ENCODE measurements at places on chromosomes 5 and 9.

DNA sequence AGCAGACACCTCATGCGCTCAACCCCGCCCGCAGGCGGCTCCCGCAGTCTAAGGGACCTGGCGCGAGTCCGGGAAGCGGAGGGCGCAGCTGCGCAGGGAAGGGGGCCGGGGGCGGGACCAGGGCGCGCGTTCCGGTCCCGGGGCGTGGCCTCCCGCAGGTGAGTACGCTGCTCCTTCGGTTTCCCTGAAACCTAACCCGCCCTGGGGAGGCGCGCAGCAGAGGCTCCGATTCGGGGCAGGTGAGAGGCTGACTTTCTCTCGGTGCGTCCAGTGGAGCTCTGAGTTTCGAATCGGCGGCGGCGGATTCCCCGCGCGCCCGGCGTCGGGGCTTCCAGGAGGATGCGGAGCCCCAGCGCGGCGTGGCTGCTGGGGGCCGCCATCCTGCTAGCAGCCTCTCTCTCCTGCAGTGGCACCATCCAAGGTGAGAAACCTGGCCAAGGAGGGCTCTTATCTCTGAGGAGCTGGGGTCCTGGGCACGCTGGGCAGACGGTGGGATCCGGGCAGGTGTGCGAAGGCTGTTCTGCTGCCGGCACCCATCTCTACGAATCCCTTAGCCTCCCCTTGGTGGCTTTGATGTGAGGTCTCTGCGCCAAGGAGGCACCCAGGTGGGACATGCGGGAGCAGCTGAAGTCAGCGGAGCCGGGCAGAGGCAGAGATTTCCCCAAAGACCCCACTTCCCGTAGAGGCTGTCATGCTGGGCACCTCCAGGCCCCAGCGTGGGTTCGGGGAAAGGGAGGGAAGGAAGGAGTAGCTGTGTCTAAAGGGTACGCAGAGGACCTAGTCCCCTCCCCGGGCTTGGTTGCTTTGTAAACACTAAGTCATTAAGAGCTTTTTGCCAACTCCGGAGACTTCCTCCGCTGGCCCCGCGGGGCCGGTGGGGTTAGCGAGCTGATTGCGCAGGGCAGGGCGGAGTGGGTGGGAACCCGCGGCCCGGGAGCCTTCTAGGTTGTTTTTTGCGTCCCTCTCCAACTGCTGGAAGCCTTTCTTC, at the start of gene F2RL1:
Gene F2RL1 (plus strand): TSS at position 187 of the 988 bp plus-strand sequence. CDS start 153 bp downstream, at position 340.
- DNase-seq = peak; percentile 29

GRCh38 chr5:132223861-132224260, 3.8 kb downstream of the P4HA2 start:
- DNase-seq = no peak

DNA sequence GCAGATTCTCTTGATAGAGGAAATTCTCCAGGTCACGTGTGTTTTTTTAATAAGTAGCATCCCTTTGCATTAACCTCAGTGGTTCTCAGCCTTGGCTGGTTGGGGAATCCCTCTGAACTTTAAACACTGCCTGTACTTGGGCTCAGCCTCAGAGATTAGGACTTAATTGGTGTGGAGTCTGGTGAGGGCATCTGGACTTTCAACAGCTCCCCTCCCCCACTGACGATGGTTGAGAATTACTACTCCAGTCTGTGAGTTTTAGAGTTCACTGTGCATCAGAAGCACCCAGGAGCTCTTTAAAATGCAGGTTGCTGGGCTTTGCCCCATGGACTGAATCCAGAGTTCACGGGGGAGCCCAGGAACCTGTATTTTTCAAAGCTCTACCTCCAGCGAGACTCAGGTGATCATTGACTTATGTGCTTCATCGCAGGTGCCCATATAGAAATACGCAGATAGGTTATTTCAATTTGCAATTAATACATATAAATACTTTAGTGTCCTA, 71.4 kb downstream of the DAPK1 start:
- no peak for DNase-seq

- DNase-seq = no peak
Measured at GRCh38 chr5:54742417-54742891, 224.9 kb downstream of the SNX18 start.

DNA sequence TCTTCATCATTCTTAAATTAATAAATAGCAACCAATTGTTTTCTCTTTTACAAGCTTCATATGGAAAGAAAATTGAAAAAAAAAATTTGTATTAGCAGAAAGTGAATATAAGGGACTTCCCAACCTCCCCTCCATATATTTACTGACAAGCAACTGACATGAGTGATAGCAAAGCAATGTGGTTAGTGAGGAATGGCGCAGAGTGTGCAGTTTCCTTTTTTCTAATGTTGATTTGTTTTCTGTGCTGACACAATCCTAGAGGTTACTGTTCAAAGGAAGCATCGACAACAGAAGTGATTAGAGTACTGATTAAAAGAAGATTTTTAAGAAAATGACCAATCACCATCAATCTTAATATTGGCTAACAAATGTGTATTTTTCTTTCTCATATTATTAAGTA, 1.7 kb upstream of the PTGER4 start:
- no peak for DNase-seq

DNA sequence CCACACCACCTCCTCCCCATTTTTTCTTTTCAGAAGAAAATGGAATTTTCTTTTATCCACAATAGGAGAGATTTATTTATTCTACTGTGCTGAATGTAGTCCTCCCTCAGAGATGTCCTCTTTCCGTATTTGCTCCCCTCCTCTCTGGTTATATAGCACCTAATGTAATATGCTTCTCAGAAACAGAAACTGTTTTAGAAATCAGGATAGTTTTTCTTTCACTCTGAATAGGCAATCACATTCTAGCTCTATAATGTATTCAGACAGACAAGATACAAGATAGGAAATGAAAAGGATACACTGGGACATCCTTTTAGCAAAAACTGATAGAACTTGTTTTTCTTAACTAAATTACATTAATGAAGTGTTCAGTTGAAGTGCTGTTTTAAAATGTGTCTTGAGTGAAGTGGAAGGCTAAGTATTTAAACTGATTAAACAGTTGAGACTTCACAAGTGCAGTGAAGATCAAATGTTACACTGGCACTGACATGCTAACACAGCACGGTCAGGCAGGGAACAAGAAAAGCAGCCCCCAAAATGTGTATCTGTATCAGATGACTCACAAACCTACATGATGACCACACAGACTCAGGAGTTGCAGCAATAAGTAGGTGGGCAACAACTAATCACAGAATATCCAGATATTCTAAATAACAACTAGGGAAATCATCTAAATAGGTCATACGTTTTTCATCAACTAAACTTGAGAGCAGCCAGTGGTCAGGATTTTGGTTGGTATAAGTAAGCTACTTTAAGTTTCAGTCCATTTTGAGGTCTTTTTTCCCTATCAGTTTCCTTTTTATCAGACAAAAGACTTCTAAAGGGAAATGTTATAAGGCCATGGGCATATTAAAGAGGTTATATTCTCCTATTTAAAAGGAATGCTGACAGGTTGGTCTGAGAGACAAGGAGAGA, 260.4 kb downstream of the MLLT3 start:
- no peak for DNase-seq

DNA sequence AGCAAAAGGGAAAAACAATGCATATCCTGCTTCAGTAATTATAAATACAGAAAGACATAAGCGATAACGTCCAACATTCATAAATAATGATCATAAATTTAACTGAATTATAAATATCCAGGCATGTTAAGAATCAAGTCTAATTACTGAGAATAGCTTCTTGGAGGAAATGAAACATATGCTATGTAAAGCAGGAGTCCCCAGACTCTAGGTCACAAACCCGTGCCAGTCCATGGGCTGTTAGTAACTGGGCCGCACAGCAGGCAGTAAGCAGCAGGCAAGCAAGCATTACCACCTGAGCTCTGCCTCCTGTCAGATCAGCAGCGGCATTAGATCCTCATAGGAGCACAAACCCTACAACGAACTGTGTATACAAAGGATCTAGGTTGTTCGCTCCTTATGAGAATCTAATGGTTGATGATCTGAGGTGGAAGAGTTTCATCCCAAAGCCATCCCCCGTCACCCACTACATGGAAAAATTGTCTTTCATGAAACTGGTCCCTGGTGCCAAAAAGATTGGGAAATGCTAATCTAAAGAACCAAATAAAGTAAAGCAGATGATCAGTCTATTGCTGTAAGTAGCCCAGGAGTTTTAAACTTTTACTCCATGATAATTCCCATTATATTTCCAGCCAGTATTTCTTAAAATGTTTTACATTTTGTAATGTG, 50.4 kb downstream of the CERT1 start:
- DNase-seq = no peak

DNA sequence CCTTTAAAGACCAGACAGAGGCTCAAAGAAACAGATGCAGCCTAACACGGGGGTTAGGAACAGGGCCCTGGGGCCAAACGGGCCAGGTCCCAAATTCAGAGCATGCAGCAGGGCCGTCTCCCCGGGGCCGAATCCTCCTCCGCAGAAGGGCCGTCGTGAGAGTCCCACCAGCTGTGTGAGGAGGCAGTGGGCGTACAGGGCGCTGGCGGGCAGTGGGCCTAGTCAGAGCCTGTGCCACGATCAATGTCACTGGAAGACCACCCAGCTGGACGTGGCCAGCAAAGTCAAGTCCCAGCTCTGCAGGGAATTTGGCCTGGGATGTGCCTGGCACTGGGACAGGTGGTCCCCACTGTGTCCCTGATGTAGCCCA, 15.8 kb upstream of the FCN2 start:
- no peak for DNase-seq

GRCh38 chr9:132125944-132126679, 35.7 kb upstream of the NTNG2 start:
- DNase-seq = no peak

DNA sequence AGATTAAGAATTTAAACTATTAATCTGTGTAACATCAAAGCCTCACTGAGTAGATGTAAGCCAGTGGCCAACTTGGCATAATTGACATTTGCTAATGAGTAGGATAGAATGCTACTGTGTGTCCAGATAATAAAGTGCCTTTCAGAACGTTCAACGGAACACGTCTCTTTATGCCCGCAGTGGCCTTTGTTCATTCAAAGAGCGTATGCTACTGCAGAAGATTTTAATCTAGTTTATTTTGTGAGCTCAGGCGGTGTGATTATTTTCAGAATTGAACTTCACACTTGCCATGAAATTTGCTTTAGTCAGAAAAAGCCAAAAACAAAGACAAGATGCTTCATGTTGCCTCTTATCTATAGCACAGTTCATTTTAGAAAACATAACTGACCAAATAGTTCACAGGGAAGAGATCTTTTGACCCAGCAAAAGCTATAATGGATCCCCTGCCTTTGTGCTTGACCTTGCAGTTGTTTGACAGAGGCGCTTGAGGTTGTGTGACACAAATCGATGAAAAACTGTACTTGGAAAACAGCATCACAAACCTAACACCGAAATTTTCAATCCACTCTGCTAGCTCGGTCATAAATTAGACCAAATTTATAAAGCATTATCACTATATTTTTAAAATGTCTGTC, 530.9 kb upstream of the TYRP1 start:
- no peak for DNase-seq

DNA sequence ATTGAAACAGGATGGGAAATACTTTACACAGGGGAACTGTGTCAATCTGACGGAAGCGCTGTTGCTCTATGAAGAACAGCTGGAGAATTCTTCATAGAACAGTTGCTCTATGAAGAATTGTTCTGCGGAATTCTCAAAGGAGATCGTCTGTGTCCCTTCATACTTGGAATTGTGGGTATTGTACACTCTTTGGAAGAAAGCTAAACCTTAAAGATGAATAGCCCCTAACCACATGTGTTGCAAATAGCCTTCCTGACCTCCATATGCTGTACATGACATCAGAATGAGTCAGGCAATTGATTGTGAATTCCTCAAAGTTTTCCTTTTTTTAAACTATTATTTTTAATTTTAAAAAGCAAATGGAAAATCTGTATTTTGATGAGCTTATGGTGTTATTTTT, 15.6 kb downstream of the NIM1K start:
- DNase-seq = no peak

- no peak for DNase-seq
Measured at GRCh38 chr5:9263656-9264055, 282.2 kb downstream of the SEMA5A start.

DNA sequence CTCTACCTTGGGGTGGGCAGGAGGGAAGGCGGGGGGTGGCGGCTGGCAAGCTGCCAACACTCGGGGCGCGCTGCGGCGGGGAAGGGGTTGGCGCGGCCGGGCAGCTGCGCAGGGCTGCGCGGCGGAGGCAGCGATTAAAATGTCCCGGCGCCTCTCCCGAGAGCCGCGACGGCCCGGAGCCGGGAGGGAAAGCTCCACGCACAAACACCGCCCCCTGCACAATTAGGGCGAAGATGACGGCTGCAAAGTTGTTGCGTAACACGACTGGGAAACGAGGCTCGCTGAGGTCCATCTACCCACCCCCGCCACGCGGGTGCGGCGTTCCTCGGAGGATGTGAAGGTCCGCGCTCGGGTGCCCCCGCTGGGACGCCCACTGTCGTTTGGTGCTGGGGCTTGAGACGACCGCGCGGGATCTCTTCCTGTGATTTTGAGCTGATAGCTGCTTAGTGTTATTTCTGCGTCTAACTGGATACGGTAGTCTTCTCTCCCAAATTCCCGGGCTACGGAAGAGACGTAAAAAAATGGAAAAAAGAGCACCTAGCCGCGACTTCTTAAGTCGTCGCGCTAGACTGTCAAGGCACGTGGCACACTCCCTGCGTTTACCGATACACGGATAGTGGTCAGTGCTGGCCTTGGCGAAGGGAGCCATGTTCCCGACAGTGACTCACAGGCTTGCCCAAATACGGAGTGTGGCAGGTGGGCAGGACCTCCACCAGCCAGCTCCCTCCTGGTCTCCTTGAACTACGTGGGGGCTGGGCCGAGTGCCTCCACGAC, 958 bp upstream of the NFIL3 start:
- peak; percentile 12 for DNase-seq

- DNase-seq = no peak
Measured at GRCh38 chr5:141821430-141821925, 56.7 kb downstream of the PCDH1 start.

DNA sequence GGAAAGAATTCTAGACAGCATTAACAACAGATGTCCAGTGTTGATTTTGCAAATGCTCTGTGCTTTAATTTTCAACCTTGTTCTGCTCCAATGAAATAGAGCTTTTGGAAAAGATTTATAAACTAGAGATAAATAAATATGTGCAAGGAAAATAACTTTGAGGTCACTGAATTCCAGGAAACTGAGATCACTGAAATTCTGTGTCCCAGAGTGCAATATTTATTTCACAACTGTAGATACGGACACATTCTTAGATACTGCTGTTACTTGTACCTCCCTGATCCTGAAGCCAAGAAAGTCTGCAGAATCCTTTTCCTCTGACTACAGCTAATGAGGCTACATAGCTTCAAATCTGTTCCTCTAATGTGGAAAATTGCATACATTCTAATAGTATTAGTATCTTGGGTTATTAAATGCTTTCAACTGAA, 222.9 kb downstream of the DOCK8 start:
- DNase-seq = no peak

- DNase-seq = no peak
Measured at GRCh38 chr5:150762211-150762610, 3.4 kb upstream of the DCTN4 start.
